ENCODE measurements at places on chromosomes 6 and 20.
A peak's percentile ranks its signal among the peaks of the same experiment; 100 is the strongest.

- no peak for DNase-seq
Measured at GRCh38 chr6:111844921-111845320, 28.3 kb downstream of the FYN start.

GRCh38 chr20:7817286-7817685, 123.0 kb downstream of the HAO1 start:
- no peak for DNase-seq

- no peak for DNase-seq
Measured at GRCh38 chr6:55776113-55776512, 99.3 kb downstream of the BMP5 start.

GRCh38 chr20:46299078-46299477, 9.2 kb downstream of the CDH22 start:
- DNase-seq = no peak

- no peak for DNase-seq
Measured at GRCh38 chr20:32780749-32781655, 18.8 kb downstream of the DNMT3B start.

GRCh38 chr6:104784884-104785283, 74.8 kb downstream of the HACE1 start:
- DNase-seq = no peak

DNA sequence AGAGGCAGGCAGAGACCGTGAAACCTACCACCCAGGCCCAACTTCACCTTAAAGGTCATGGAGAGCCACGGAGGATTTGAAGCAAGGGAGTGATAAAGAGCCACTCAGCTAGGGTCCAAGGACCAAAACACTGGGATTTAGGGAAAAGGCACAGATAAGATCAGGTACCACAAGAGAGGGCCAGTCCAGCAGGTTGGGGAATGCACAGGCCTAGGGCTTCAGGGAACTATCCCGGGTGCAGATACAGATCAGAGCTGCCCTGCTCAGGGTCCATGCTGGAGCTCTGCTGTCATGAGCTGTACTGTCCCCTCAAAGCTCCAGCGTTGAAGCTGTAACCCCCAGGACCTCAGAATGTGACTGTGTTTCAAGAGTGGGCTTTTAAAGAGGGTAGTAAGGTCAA, 16.9 kb downstream of the SLC22A23 start:
- no peak for DNase-seq

GRCh38 chr6:95768539-95768938, 191.2 kb downstream of the MANEA start:
- DNase-seq = no peak

- peak; percentile 13 for DNase-seq
Measured at GRCh38 chr20:57647006-57647932, 27.0 kb upstream of the ZBP1 start.
